ENCODE measurements at places on chromosomes 5 and 9.

DNA sequence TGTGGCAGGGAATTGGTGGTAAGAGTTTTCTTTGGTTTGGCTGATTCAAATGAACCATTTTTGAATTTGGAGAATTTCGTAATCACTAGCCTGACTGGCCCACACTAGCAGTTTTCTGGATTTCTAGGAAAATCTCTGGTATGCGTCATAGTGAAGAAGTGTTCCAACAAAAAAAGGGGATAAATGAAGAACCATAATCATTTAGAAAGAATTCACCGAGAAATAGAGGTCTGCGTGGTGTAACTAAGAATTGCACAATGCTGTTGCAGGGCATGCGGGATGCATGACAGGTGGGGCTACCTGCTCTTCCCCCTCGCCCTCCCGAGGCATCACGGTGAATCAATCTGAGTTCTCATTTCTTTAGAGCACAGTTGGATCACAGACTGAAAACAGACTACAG, 232.3 kb upstream of the PAPPA start:
- DNase-seq, result no peak

DNA sequence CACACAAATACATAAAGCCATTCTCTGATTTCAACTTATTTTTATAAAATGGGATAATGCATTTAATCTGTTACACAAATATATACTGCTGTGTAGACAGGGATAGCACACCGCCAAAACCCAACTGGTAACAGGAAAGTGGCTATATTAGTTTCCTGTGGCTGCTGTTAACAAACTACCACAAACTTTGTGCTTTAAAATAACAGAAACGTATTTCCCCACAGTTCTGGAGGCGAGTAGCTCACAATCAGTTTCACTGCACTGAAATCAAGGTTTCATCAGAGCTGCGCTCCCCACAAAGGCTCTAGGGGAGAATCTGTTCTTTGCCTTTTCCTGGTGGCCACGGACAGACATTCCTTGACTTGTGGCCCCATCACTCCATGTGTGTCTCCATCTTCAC, 94.0 kb downstream of the MLLT3 start:
- DNase-seq, result no peak

DNA sequence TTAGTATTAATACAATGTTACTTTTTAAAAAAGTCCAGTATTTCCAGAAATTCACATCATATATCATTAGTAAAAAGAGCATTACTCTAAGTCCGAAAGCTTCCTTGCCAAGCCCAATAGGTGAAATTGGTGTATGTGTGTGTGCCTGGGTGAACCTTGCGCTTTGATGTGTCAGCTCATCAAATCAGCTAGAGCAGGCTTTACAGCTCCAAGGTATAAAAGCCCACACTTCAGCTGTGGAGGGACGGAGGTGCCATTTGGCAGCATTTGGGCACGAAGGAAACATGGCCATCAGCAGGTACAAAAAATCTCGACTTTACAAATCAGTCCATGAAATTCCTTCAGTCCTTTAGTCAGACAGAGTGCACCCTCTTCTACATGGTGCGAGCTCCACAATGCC, 76.5 kb upstream of the IL7R start:
- no peak for DNase-seq

DNA sequence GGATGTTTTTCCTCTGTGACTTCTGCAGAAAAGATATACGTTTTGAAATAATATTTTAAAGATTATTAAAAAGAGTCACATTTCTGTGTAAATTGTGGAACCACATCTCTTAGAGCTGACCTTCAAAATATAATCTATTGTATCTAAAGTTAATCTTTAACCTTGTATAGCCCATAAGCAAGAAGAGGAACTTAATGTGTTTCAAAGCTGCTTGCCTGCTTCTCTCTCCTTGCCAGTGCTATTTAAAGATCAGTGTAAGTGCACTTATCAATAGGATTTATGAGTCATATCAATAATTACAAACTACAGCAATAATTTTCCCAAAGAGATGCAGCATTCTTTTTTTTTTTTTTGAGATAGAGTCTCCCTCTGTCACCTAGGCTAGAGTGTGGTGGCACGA, 29.4 kb upstream of the GDA start:
- DNase-seq, result no peak

DNA sequence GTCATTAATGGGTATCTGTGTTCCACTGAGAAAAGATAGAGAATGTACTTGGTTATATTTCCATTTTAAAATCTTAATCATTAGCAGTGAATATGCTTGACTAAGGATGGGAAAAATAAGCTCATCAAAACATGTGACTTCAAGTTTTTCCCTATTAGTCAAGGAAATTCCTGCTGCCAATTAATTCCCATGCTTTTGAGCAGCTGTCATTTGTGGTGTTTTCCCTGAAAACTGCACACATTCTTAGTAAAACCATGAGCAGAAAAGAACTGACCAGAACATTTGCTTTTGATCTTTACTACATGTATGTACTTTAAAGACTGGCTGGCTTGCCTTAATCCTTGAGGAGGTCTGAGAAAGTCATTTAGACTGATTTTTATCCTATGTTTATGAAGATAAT, 75.2 kb downstream of the AOPEP start:
- no peak for DNase-seq

GRCh38 chr9:132214027-132214622, 52.3 kb downstream of the NTNG2 start:
- DNase-seq, result peak; percentile 88

DNA sequence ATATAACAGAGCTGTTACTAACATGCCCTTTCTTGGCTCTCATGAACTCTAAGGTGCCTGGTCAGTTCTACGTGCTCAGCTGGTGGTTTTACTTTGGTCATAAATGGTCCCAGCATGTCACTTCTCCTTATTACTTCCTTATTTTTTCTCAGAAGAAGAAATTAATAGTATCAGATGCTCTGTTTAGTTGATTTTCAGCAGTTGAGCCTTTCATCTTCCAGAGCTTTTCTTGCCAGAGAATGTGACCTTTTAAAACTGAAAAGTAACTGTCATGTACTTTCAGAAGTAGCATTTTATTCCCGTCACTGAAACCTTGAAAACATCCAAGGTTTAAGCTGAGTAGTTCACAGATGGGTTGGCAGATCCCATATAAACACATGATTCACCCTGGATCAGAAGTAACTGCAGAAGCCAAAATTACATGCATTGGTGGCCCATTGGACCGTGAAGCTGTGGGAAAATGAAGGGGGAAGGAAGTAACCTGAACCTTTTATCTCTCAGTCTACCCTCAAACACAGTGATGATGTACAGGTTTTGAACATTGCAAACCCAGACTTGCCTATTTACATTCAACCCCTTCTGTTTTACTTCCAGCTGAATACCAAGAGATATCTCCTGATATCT, 50.5 kb downstream of the HACD4 start:
- no peak for DNase-seq

GRCh38 chr9:70954126-70954525, 167.3 kb downstream of the TRPM3 start:
- no peak for DNase-seq

DNA sequence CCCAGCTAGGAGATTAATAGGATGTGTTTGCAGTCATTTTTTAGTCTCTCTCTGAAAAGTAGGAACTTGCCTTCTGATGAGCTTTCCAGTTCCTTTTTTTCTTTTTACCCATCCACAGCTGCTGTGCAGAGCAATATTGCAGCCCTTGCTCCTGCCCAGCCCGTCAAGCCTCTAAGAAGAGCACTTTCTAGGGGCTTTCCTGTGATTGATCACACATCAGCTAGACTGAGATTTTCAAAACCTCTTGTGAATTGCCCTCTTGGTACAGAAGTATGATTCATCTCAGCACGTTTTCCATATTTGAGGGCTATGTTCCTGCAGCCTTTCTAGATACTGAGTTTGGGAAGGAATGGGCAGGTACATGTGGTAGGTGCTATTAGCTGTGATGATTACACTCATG, 93.9 kb downstream of the GALNT10 start:
- DNase-seq, result no peak

DNA sequence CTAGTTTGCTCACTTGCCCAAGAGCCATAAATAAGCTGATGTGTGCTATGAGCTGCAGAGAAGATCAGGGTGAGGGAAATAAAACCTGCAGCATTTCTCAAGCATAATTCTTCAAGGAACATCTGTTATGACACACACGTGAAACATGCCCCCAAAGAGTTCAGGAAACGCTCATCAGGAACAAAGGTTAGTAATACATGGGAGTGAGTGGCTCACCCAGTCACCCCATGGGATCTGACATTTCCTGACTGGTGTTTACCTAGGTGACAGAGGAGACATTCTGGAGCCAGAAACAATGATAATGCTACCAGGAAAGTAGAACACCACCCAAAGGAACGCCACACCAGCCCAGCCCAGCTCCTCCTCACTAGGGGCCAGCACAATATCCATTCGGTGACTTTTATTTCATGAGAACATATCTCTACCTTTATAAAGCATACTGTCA, 66.0 kb downstream of the FRMD3 start:
- DNase-seq, result no peak

DNA sequence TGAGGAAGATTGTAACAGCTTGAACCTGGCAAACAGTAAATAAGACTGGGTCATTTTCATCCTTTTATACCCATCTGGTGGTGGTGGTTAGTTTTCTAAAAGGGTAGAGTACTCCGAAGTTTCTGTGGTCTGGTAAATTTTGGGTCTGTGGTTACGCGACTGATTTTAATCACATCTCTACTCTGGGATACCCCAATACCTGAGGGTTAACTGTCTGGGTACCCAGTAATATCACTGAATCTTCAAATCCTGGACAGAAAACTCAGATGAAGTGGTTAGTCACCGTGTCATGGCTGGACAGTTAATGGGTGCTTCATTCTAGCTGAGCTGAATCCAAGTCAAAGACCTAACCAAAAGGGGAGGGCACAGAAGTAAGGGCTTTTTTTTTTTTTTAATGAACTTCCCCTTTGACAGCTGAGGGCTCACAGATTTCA, 474.2 kb downstream of the GADD45G start:
- DNase-seq, result no peak
